ENCODE measurements at places on chromosomes 6 and 20.

GRCh38 chr20:39070484-39071231, 108.5 kb downstream of the DHX35 start:
- DNase-seq, result no peak

- DNase-seq, result no peak
These were observed 49.6 kb downstream of the CD24 start for GRCh38 chr6:106924694-106925523.

DNA sequence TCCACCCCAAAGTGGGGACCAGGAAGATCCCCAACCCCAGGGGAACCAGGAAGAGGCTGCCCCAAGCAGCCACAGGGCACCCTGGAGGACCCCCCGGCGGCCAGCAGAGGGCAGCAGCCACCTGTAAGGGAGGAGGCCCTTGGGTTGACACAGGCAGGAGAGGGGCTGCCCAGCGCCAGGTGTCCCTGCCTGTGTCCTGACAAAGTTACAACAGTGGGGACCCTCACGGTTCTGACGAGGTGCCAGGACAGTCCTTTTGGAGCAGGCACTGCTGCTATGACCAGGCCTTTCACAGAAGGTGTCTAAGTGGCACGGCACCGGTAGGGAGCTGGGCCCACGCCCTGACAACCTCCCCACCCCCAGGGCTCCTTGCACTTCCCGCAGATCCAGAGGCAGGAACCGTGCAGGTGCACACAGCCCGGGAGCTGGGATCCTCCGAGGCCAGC, 176.7 kb downstream of the BMP7 start:
- peak; percentile 59 for DNase-seq

DNA sequence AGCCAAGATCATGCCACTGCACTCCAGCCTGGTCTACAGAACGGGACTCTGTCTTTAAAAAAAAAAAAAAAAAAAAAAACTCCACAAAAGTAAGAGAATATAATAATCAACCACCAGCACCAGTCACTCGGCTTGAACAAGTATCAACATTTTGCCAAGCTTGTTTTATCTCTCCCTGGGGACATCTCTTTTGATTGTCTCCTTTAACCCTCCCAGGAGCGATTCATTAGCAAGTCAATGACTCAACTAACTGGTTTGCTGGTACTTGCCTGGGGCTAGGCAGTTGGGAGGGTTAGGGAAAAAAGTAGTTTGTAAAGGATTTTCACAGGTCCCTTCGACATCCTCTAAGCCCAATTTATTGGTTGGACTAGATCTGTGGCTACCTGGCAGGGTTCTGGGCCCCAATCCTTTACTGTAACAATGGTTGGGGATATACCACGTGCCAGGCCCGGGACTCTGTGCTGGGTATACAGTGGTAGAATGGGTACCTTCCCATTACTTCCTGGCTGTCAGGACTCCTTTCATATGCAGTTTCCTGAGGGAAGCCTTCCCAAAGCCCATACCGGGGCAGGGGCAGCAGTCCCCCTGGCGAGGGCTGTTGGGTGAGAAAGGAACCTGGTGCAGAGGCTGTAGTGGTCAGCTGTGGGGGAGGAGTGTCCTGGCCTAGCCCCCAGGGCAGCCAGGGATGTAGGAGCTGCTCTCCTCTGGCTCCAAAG, 12.2 kb downstream of the TGIF2 start:
- DNase-seq, result no peak

DNA sequence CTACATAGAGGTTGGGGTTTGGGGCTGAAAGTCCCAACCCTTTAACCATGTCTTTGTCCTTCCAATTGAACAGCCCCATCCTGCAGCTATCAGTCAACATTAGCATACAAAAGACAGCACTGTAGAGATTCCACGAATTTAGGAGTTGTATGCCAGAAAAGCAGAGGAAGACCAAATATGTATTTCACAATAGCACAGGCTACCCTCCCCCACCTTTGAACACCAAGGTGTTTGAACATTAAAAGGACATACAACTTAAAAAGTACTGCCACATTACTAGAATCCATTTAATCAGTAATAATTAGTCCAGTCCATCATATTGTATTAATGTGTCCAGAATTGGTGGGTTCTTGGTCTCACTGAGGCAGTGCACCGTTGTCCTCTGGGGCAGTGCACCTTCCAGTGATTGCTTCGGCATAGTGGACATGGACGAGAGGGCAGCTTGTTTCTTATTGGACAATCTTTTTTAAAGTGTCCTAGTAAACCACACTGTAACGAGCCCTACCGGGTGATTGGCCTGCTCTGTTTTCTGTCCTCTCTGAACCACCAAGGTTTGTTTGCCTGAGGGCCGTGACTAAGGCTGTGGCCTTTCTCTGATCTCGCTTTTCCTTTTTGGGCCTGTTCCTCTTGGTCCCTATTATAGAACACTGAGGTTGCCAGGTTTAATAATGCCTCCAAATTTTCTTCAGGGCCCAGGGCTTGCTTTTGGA, 36.4 kb downstream of the GSTA4 start:
- DNase-seq, result no peak

- no peak for DNase-seq
These were observed 797.7 kb upstream of the MAN1A1 start for GRCh38 chr6:120147071-120147871.

- no peak for DNase-seq
These were observed 353.6 kb downstream of the ADGRB3 start for GRCh38 chr6:68988698-68989097.

DNA sequence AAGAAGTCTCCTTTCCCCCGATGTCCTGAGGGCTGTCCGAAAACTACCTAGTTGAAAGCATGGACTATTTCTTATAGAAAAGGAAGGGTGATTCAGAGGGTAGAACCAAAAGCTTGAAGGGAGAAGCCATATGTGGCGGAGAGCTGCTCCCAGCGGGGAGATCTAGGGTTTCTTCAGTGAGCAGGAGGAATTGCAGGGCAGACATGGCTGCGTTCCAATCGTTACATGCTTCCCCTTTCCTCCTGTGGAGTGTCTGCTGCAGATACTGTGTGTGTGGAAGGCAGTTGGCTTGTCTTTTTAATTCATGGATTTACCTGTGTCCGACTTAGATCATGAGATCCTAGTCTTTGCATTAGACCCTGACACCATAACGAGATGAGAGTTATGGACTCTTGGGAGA, 799.5 kb downstream of the QKI start:
- no peak for DNase-seq

- DNase-seq, result no peak
These were observed 258.7 kb downstream of the LRFN2 start for GRCh38 chr6:40328386-40328985.

DNA sequence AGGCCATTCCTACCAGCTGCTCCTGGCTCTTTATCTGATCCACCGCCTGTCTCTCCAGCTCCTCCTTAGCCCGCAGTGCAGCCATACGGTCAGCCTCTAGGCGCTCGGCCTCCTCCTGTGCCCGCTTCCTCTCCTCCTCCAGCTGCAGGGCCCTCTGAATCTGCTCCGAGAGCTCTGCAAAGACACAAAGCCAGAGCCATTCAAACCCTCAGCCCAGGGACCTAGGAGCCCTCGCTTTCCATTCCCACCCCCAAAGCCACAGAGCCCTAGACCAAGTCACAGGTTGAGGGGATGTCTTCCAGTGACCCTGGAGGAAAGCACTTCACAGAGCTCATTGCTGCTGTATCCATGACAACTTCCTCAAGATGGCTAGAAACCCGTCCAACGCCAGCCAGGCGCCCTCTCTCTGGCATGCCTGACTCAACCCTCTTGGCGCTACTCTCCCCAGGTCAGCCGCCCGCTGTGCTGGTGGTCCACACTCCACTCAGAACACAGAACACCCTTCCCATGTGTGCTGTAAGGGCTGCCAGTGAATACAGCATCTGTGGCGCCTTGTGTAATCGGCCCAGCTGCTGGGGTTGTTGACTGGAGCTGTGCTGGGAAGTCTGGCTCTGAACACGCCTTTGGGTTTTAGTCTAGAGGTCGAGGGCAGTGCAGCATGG, 49.3 kb downstream of the EZR start:
- peak; percentile 53 for DNase-seq

DNA sequence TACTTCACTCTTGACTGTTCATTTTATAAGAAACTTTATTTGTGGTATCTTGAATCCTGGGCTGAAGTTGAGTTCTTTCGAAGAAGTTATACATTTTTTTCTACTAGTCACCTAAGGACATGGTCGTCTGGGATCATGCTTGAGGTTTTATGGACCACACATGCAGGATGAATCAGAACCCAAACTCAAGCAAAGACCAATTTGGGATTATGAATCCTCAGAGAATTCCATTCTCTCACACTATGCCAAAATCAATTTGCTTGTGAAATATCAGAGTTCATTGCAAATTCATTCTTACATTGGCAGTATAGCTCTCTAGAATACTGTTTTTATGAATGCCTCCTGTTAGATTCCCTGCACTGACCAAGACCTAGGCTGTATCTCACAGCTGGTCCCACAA, 114.3 kb upstream of the HDAC2 start:
- no peak for DNase-seq

DNA sequence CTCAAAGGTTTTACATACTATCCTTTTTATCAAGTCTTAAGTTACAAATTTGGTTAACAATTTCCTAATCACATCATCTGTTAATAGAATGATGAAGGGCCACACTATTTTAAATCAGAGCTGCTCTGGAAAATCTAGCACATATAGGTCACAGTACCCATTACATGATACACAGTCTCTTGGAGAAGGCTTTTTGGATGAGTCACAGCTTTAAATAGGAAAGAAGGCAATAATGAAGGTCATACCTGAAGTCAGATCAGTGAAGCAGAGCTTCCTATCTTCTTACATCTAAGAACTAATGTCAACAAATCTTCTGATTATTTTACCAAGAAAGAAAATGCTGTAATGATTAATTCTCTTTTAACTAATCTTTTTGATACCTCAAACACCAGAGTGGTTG, 248.5 kb downstream of the BTBD9 start:
- no peak for DNase-seq

GRCh38 chr6:20669571-20670314, 135.5 kb downstream of the CDKAL1 start:
- no peak for DNase-seq

GRCh38 chr6:3882866-3883265, 33.7 kb downstream of the FAM50B start:
- DNase-seq, result no peak

DNA sequence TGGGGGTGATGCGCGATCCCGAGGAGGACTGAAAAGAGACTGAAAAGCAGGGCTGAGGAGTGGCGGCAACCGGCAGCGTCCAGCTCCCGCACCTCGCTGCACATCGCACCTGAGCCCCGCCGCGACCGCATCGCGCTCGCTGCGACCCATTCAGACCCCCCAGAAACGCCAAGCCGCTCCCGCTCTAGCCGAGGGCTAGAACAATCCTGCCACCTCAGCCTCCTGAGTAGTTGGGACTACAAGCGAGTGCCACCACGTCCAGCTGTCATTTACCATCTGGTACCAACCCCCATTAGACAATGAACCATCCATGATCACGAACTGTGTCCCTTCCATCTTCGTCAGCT, 33.2 kb downstream of the HLA-A start:
- no peak for DNase-seq

DNA sequence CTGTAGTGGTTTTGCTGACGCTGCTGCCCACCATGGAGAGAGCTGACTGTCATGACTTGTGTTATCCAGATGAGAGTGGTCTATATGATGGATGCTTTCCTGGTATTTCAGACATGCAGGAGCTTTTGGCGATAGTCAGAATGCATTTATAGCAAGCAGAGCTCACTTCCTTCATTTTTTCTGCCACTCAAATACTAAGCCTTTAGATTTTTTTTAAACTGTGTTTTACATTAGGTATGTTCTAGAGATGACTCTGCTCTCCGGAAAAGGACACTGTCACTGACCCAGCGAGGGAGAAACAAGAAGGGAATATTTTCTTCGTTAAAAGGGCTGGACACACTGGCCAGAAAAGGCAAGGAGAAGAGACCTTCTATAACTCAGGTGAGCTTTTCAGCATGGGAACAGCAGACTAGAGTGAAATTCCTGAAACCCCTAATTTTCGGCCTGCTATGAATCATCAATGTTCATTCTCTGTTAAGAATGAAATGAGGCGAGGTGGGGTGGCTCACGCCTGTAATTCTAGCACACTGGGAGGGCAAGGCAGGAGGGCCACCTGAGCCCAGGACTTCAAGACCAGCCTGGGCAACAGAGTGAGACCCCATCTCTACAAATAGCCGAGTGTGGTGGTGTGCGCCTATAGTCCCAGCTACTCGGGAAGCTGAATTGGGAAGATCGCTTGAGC, 98.6 kb upstream of the CLDN20 start:
- DNase-seq, result no peak

DNA sequence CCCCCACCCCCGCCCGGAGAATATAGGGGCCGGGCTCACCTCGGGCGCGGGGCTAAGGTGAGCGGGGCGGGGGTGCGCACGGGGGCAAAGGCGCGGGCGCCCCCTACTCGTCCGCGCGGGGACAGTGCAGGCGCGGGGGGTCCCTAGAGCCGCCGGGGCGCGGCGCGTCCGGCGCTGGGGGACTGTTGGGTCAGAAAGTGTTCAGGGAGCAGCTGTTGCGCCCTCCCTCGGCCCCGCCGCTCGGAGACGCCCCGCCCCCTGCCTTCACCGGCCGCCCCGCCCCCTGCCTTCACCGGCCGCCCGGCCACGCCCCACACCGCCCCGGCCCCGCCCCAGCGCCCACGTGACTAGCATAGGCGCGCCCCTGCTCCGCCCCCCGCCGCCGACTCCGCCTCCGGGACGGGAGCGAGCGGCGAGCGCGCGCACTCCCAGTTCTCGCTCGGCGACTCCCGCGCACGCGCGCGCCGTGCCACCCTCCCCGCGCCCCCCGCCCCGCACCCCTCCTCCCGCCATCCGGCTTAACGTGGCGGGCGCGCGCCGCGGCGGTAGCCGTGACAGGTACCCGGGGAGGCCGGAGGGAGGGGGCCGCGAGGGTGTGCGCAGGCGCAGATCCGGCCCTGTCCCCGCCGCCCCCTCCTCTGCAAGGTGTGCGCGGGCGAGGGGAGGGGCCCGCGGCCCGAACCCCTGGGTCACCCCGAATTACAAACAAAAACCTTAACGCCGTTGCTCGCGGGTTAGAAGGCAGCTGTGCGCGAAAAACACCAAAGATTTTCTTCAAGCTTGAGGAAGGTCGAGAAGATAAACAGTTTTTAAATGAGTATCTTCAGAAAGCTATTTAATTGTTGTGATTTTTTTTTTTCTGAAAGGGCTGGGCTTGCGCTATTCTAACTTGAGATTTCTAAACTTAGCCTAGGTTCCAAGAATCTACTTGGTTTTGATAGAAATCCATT, 704 bp upstream of the ZNF217 start:
- DNase-seq, result peak; percentile 98

GRCh38 chr6:148345578-148345977, 2.9 kb downstream of the SASH1 start:
- no peak for DNase-seq

DNA sequence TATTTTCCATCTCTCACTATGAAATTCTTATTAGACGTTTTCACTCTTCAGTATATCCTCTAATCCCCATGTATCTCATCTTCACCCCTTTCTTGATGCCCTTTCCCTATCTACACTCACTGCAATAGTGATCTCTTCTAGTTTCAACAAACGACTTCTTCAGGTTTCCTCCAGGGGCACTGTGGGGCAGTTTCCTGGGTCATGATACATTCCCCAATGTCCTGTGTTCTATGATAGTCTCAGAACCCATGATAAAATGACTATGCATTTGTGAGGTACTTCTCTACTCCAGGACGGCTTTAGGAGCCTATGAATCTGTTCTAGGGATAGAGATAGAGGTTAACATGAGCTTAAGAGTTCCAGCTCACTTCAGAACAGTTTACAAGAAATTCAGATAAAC, 183.3 kb downstream of the FOXC1 start:
- no peak for DNase-seq
